SK-N-SH (cell line): ENCODE measurements at places on chromosomes 6 and 20. TPM values are rescaled to one million over a fixed set of nuclear protein-coding genes. Genes with fewer than 3 reads are reported as not detected.

- H3K36me3 ChIP-seq, result no peaks in the 10 kb centered on the region
- H3K27ac ChIP-seq, result no peak overlapping the region
- H3K4me1 ChIP-seq, result no peaks in the 10 kb centered on the region
- no peak overlapping the region for H3K4me3 ChIP-seq
- H3K27me3 ChIP-seq, result no peaks in the 10 kb centered on the region; the same call in 1 of the 2 replicates
- DNase-seq, result no peak
These were observed 151.5 kb upstream of the CDYL start for GRCh38 chr6:4624726-4625125.

DNA sequence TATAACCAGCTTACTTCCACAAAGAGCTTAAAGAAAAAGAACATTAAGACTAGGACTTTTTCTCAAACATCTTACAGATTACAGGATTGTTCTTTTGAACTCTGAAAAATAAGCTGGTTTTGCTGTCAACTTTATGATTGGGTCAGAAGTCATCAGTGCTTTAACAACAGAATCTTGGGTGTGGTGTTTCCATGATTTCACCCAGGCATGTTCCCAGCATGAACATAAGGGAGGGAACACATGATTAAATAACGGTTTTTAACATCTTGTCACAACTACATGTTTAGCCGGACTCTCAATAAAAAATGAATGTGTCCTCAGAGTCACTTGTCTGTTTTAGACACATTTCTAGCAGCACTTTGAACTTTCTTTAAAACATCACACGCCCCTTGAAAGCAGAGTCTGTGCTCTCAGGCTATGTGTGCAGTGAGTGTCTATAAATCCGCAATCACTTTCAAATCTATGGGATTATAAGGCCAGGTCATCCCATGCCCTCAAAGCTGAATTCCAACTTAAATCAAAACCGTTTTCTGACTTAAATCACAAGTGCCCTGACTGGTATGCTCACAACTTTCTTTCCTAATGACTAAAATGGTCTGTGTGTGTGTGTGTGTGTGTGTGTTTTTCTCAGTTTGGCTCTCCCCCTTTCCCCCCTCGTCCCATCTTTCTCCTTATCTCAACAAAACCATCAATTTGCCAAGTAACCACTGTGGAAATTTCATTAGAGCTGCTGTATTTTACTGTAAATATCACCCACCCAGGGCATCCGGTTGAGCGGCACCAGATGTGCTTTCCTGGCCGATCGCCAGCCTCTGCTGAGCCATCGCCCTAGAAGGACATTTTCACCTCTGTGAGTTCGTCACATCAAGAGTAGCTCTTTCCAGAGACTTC lies 216.8 kb upstream of the DTNBP1 start:
- no peak overlapping the region for H3K4me3 ChIP-seq
- no peaks in the 10 kb centered on the region for H3K36me3 ChIP-seq
- H3K4me1 ChIP-seq, result peaks cover 33% of the 10 kb centered on the region
- H3K27ac ChIP-seq, result no peak overlapping the region
- peak; percentile 76 for DNase-seq

- H3K4me1 ChIP-seq, result no peaks in the 10 kb centered on the region
- DNase-seq, result no peak
- no peak overlapping the region for H3K4me3 ChIP-seq
These were observed 29.8 kb downstream of the APCDD1L start for GRCh38 chr20:58485393-58485792.

DNA sequence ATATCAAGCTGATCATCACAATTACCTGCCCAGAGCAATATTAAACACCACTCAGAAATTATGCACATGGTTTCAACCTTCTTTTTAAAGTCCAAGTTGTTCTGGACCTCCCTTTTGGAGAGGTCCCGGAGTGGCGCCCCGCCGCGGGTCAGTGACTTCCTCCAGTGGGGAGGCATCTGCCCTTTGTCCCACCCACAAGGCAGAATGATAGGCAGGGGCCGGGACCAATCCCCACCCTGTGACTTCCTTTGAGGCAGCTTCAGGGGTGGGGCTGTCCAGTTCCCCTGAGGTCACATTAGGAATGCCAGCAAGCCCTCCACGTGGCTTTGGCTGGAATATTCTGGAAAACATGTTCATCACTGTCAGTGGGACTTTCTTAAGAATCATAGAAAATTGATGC lies 207.0 kb downstream of the ANKRD60 start:
- no peak overlapping the region for H3K27ac ChIP-seq
- no peak overlapping the region for H3K4me3 ChIP-seq
- no peaks in the 10 kb centered on the region for H3K27me3 ChIP-seq
- peaks cover 48% of the 10 kb centered on the region for H3K4me1 ChIP-seq
- DNase-seq, result peak; percentile 59

GRCh38 chr6:159742165-159742564 lies 14.9 kb downstream of the WTAP start:
- H3K4me1 ChIP-seq, result no peaks in the 10 kb centered on the region; the same call in 1 of the 2 replicates
- no peak overlapping the region for H3K27ac ChIP-seq
- H3K4me3 ChIP-seq, result no peak overlapping the region
- peaks cover 78% of the 10 kb centered on the region for H3K36me3 ChIP-seq
- no peaks in the 10 kb centered on the region for H3K27me3 ChIP-seq

- peaks cover 33% of the 10 kb centered on the region for H3K4me1 ChIP-seq
- H3K36me3 ChIP-seq, result no peaks in the 10 kb centered on the region
- no peaks in the 10 kb centered on the region for H3K27me3 ChIP-seq
- no peak for DNase-seq
- H3K4me3 ChIP-seq, result no peak overlapping the region
These were observed 120.5 kb downstream of the HIVEP2 start for GRCh38 chr6:142824426-142824825.

GRCh38 chr6:123062670-123063069 lies 66.6 kb downstream of the CLVS2 start:
- no peak overlapping the region for H3K4me3 ChIP-seq
- no peak for DNase-seq
- H3K27me3 ChIP-seq, result no peaks in the 10 kb centered on the region
- H3K4me1 ChIP-seq, result no peaks in the 10 kb centered on the region
- no peaks in the 10 kb centered on the region for H3K36me3 ChIP-seq

GRCh38 chr20:50270569-50270968 lies 79.9 kb downstream of the CEBPB start:
- DNase-seq, result no peak
- H3K4me3 ChIP-seq, result no peak overlapping the region
- H3K4me1 ChIP-seq, result peaks cover 2% of the 10 kb centered on the region; the same call in 1 of the 2 replicates
- no peak overlapping the region for H3K27ac ChIP-seq
- H3K27me3 ChIP-seq, result no peaks in the 10 kb centered on the region

DNA sequence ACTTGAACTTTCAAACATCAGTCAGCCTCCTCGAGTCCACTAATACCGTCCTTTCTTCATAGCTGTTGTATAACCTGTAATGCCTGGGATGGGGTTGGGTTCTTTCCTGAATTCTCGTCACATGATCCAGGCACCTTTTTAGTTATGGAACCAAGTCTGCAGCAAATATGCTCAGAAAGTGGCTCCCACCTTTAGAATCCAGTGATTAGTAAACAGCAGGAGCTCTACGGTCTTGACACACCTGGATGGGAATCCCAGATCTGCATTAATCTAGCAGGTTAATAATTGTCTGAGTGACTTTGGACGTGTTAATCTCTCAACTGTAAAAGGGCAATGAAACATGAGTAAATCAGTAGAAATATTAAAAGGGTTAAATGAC lies 729 bp upstream of the ZHX3 start:
- H3K27ac ChIP-seq, result no peak overlapping the region
- peaks cover 8% of the 10 kb centered on the region; the same call in 1 of the 2 replicates for H3K4me1 ChIP-seq
- no peaks in the 10 kb centered on the region for H3K27me3 ChIP-seq
- peak overlapping the region; percentile 64 for H3K4me3 ChIP-seq
- H3K36me3 ChIP-seq, result no peaks in the 10 kb centered on the region

- H3K36me3 ChIP-seq, result peaks cover 6% of the 10 kb centered on the region
- peak overlapping the region; percentile 88 for H3K4me3 ChIP-seq
- no peaks in the 10 kb centered on the region for H3K27me3 ChIP-seq
- peaks cover 32% of the 10 kb centered on the region for H3K4me1 ChIP-seq
- DNase-seq, result no peak
- H3K27ac ChIP-seq, result peak overlapping the region; percentile 96; the same call in 1 of the 2 replicates
These were observed 1.5 kb downstream of the RALY start for GRCh38 chr20:33995053-33995831.

DNA sequence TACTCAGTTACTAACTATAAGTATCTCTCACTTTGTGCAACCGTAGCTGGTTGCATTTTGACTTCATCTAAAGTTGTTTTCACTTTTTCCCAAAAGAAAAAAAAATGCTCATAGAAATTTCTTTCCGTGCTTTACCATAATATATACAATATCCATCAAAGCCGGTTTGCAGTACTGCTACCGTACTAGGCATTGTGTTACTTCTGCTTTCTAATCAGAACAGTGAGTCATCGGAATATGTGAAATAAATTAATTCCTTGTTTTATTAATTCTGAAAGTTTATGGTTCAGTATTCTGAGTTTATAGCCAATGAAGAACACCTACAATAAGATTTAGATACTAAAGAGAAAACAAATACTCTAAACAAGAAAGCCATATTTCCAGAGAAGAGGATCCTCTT lies 72.5 kb downstream of the TNFRSF21 start:
- peaks cover 32% of the 10 kb centered on the region for H3K4me1 ChIP-seq
- no peaks in the 10 kb centered on the region for H3K36me3 ChIP-seq
- no peak overlapping the region; the same call in 1 of the 2 replicates for H3K27ac ChIP-seq
- H3K27me3 ChIP-seq, result no peaks in the 10 kb centered on the region

- no peak overlapping the region for H3K4me3 ChIP-seq
- H3K36me3 ChIP-seq, result no peaks in the 10 kb centered on the region
- peaks cover 8% of the 10 kb centered on the region for H3K4me1 ChIP-seq
These were observed 207.0 kb downstream of the SYNDIG1 start for GRCh38 chr20:24676353-24676977.

- no peaks in the 10 kb centered on the region for H3K4me1 ChIP-seq
- no peaks in the 10 kb centered on the region for H3K36me3 ChIP-seq
- H3K27me3 ChIP-seq, result no peaks in the 10 kb centered on the region
- no peak overlapping the region for H3K4me3 ChIP-seq
- DNase-seq, result peak; percentile 77
These were observed 12.1 kb downstream of the SLC2A4RG start for GRCh38 chr20:63751471-63752271.

DNA sequence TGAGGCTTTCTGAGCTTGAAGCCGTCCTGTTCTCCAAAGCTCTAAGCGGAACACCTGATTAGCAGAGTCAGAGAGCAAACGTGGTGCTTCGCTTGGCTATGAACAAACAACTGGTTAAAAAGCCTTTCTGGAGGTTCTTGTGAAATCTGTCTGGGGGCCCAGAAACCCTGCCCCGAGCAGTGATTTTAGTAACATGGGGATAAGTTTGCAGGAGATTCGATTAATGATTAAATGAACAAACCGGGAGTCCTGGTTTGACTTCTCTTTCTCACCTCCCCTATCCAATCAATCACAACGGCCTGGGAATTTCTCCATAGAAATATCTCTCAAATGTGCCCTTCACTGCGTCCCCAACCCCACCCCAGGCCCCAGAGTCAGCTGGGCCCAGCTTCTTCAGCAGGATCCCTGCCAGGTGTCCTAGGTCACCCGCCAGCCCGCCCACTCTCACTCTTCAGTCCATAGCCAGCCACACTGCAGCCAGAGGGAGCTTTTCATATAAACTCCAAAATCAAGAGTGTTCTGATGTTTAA lies 43.6 kb downstream of the ZDHHC14 start:
- no peaks in the 10 kb centered on the region for H3K4me1 ChIP-seq
- H3K27me3 ChIP-seq, result no peaks in the 10 kb centered on the region
- H3K36me3 ChIP-seq, result no peaks in the 10 kb centered on the region
- no peak for DNase-seq
- no peak overlapping the region for H3K27ac ChIP-seq

- H3K4me3 ChIP-seq, result no peak overlapping the region
- no peak overlapping the region for H3K27ac ChIP-seq
- DNase-seq, result no peak
- no peaks in the 10 kb centered on the region for H3K4me1 ChIP-seq
- H3K36me3 ChIP-seq, result no peaks in the 10 kb centered on the region
These were observed 676.2 kb downstream of the CBLN4 start for GRCh38 chr20:55329108-55329507.

- no peak for DNase-seq
- no peak overlapping the region for H3K27ac ChIP-seq
- H3K36me3 ChIP-seq, result no peaks in the 10 kb centered on the region
- no peak overlapping the region for H3K4me3 ChIP-seq
- no peaks in the 10 kb centered on the region for H3K4me1 ChIP-seq
- H3K27me3 ChIP-seq, result no peaks in the 10 kb centered on the region; the same call in 1 of the 2 replicates
These were observed 157.0 kb upstream of the ENPP5 start for GRCh38 chr6:46327779-46328178.

DNA sequence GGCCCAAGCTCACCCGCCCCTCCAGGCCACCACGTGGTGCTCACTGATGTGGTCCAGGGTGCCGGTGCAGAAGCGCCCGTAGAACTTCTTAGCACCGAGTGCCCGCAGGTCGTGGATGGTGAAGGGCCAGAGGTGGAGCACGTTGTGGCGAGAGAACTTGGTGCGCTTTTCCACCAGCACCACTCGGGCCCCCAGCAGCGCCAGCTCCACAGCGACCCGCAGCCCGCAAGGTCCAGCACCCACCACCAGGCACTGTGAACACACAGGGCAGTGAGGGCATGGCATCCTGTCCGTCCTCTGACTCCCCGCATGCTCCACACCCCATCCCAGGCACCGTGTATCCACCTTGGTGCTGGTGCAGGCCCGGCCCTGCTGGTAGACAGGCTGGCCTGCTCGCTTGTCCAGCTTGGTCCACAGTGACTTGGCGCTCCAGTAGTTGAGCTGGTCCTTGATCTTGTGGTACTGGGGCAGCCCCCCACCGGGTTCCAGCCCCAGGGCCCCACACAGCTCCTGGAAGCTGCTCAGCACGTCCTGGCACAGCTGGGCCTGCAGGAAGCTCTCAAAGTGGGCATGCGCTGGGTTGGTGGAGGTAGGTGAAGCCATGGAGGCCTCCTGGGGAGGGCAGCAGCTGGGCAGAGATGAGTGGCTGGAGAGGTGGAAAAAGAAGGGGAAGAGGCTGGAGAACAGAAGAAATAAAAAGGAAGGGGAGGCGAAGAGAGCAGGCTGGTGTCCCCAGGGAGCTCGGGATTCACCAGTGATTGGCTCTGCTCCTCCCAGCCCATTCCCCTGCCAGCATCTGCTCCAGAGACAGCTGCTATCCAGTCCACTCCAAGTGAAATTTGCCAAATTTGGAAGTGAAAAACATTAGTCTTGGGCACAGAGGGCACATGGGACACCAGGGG lies 1.7 kb downstream of the MICAL1 start:
- H3K27ac ChIP-seq, result 0 out of 2 replicates have a peak overlapping the region, but pooled peaks have one; percentile 18
- H3K4me3 ChIP-seq, result peak overlapping the region; percentile 80
- peak; percentile 66 for DNase-seq
- H3K36me3 ChIP-seq, result peaks cover 17% of the 10 kb centered on the region; the same call in 1 of the 2 replicates
- H3K4me1 ChIP-seq, result no peaks in the 10 kb centered on the region; the same call in 1 of the 2 replicates

GRCh38 chr20:52800734-52801627 lies 171.2 kb upstream of the TSHZ2 start:
- DNase-seq, result peak; percentile 34
- no peak overlapping the region for H3K4me3 ChIP-seq
- H3K4me1 ChIP-seq, result peaks cover 16% of the 10 kb centered on the region
- H3K27ac ChIP-seq, result peak overlapping the region; percentile 86

THBS2 gene
- polyA plus RNA-seq, result 105 and 166 TPM in 2 replicates

AGER gene
- 2.9 and 3.5 TPM in 2 replicates for polyA plus RNA-seq

SLC26A8 gene
- not detected in 2 replicates for polyA plus RNA-seq

WFDC8 gene
- polyA plus RNA-seq, result not detected in 2 replicates

KIAA1755 gene
- polyA plus RNA-seq, result 0.44 and 0.54 TPM in 2 replicates

SPAG4 gene
- polyA plus RNA-seq, result 5.9 and 6.9 TPM in 2 replicates

RHAG gene
- polyA plus RNA-seq, result not detected in 2 replicates

GCM1 gene
- not detected in 2 replicates for polyA plus RNA-seq

GTSF1L gene
- polyA plus RNA-seq, result not detected in 2 replicates
